ENCODE measurements at places on chromosomes 4 and X.

DNA sequence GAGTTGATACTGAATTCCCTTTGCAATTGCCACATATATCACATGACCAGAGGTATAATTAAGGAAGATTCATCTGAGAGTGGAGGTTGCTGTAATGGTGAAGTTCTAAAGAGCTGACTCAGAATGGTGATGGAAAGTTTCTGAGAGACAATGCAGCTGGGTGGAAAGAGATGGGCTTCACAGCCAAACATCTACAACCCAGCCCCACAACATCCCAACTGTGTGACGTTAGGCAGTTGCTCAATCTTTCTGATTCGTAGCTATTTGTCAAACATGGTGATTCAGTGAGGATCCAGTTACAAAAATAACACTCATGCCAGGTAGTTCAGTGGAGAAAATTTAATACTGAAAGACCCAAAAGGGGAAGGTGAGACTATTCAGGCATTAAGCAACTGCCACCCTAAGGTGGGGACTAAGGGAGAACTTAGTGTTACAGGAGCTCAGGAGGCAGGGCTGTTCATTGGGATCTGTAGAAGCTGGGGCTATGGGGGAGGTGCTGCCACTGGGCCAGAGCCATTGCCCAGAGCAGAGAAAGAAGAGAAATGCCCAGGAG is 6.9 kb upstream of the AFF1 start:
- no peak for DNase-seq

DNA sequence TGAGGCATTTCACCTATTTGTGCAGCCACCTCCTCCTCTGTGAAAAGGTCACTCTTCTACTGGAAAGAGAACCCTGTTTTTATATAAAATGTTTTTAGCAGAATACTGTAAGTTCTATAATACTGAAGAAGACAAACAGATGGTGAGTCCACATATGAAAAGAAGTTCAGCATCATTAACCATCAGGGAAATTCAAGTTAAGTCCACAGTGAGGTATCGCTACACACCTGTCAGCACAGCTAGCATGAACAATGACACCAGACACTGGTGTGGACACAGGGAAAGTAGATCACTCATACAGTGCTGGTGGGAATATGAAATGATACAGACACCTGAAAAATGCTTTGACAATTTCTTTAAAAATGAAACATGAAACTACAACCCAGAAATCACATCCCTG is 133.0 kb downstream of the MAD2L1 start:
- no peak for DNase-seq

GRCh38 chrX:14801136-14801535 is 71.7 kb downstream of the FANCB start:
- DNase-seq: no peak

GRCh38 chr4:102328045-102328444 is 17.2 kb downstream of the SLC39A8 start:
- DNase-seq: no peak

DNA sequence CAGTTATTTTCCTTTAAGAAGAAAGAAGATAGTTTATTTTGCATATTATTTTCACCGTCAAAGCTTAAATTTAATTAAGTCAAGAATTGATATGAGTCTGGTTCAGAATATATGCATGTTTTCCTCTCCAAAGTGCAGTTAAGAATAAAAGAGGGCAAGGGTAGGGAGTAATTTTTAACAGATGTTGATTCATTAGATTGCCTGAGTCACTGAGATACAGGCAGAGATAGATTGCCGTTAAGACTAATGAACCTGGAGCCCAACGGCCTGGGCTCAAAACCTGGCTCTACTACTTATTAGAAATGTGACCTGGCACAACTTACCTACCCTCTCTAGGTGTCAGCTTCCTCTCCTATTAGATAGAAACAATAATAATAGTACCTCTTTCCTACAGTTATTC is 1037.4 kb upstream of the PABPC4L start:
- DNase-seq: no peak

- peak; percentile 92 for DNase-seq
Measured at GRCh38 chr4:7186031-7186430, 6.3 kb upstream of the SORCS2 start.

- DNase-seq: no peak
Measured at GRCh38 chrX:11537141-11537540, 128.6 kb downstream of the ARHGAP6 start.

DNA sequence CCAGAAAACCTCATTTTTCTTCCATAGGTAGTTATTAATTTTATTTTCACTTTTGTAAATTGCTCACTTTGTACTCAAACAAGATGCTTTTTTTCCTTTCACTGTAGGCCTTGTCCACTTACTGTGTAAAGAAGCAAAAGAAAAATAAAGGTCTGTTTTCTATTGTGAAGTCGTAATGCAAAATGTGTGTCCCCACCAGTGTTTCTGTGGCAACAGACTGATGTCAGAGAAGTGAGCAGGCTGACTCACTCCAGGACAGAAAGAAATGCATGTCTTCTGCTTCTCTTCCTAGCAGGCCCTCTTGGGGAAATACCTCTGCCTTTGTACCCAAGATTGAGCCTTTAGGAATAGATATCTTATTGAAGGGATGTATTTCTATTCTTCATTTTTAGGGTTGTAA is 30.3 kb downstream of the INPP4B start:
- DNase-seq: no peak

DNA sequence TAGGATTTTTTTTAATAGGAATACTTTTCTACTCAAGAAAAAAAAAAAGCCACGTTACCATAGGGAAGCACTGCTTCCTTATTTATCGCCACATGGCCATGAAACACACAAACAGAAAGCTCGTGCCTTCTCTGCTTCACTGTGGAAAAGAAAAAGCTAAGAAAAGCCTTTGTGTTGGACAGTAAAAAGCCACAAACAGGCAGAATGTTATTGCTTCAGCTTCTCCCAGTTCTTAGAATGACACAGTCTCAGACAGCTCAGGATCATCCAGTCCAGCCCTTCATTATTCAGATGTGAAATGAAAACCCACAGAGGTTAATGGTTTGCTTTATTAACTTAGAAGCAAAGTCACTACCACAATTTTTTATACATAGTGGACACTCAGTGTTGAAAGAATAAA is 181.6 kb upstream of the NOCT start:
- no peak for DNase-seq

- DNase-seq: no peak
Measured at GRCh38 chrX:135410861-135411627, 10.7 kb upstream of the SMIM10L2A start.

GRCh38 chr4:36274158-36274557 is 7.3 kb upstream of the DTHD1 start:
- DNase-seq: no peak

- no peak for DNase-seq
Measured at GRCh38 chrX:5549512-5549911, 679.2 kb downstream of the NLGN4X start.

GRCh38 chrX:9500584-9500983 is 35.7 kb downstream of the TBL1X start:
- DNase-seq: no peak

GRCh38 chr4:153014460-153014859 is 78.3 kb downstream of the FHDC1 start:
- DNase-seq: no peak

DNA sequence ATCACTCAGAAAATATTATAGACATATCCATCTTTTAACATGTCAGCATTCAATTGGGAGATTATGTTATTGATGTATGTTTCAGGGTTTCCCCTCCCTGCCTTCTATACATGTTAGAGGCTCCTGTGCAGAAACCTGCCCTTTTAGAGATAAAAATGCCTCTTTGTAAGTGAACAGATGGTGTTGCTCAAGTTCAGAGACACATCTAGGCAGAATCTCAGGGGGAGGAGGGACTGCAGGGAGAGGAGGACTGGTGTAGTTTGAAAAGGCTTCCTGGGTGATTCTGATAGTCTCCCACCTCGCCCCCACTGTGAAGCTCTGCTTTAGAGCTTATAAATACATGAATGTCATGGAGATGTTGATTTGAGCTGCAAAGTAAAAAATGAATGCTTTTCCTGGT is 12.0 kb upstream of the UNC5C start:
- no peak for DNase-seq

DNA sequence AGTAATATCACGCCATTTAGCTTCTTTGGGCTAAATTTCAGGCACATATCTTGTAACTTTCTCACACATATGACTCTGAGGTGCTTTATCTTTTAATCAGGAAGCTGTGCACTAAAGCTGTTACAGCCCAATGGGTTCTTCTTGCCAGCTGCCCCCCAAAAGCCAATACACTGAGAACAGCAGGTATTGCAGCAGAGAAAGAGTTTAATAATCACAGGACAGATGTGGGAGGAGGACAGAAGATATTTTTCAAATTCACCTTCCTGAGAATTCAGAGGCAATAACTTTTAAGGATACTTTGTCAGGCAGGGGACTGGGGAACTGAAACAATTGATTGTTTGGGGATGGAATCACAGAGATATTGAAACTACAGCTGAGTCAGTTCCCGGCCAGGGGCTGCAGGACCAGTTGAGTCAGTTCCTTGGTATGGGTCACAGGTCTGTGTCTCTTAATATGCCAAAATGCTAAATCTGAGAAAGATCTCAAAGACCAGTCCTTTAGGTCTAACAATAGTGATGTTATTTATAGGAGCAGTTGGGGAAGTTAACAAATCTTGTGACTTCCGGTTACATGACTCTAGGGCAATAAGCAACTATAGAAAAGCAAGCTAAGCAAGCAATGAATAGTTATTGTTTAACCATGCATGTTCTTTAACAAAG is 28.1 kb downstream of the DDIT4L start:
- DNase-seq: no peak

DNA sequence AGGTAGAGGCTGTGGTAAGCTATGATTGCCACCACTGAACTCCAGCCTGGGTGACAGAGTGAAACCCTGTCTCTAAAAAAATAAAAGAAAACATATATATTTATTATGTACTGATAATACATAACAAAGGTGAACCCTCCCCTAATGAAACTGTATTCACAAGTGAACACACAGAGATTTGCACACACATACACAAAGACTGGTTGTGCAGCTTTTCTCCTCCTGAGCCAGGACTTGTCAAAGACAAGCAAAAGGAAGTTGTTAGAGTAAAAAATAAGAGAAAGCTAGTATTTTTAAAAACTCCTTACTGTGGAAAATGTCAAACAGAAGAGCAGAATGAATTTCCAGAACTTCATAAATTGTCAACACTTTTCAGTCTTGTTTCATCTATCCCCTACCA is 1.5 kb upstream of the GRSF1 start:
- no peak for DNase-seq

GRCh38 chr4:123649250-123649644 is 252.7 kb downstream of the SPRY1 start:
- DNase-seq: no peak

- DNase-seq: no peak
Measured at GRCh38 chr4:126533146-126533805, 1099.5 kb upstream of the INTU start.

DNA sequence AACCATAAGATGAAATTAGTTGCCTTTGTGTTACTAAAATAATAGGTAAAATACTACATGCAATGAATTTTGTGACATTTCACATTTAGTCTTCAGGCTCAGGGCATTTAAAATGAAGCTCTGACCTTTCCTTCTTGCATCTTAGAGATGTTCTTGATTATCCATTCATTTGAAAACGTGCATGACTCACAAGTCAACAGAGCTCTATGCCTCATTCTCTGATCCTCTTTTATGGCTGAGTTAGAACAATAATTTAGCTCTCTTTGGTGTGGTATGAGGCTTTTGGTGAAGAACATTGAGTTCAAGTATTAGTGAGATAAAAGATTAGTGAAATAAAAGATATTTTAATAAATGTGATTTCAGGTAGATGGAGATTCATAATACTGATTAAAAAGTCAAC is 66.5 kb downstream of the TIGD2 start:
- no peak for DNase-seq

- DNase-seq: no peak
Measured at GRCh38 chr4:152848508-152848907, 68.8 kb downstream of the ARFIP1 start.

DNA sequence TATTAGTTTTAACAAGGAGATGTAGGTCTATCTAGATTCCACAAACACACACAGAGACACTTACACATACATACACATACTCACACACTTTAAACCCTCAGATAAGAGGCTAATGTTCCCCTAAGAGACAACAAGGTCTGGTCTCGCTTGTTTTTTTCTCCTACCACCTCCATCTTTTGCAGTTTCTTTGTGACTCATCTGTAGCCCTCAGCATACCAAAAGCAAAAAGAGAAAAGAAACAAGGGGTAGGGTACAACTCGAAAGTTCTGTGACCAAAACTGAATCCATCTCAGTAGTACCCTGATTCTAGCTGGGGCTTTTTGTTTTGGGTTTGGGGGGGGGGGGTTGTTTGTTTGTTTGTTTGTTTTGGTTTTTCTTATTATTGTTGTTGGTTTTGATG is 12.2 kb upstream of the EXOSC9 start:
- DNase-seq: no peak

DNA sequence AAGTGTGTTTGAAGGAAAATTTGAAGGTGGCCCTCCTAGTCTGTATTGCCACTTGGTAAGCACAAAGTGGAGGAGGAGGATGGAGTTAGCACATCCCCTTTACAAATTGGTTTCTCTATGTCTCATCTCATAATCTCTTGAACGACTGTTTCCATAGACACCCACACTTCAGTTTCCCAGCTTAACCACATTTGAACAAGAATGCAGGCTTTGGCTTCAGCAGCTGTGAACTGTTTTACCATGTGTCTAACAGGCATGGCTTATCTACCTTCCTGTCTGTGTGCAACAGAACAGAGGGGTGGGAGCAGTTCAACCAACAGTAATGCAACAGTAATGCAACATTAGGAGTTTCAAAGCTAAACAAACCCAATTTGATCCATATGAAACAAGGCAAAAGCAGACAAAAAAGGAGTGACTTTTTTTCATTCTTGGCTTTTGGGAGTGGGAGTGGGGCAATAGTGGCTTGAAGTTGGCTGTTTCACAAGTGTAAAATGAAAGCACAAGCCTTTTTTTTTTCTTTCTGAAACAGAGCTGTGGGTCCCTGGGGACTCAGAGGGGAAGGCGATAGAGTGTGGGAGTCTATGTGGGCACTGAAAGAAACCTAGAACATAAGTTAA is 108.0 kb downstream of the ITM2A start:
- no peak for DNase-seq

DNA sequence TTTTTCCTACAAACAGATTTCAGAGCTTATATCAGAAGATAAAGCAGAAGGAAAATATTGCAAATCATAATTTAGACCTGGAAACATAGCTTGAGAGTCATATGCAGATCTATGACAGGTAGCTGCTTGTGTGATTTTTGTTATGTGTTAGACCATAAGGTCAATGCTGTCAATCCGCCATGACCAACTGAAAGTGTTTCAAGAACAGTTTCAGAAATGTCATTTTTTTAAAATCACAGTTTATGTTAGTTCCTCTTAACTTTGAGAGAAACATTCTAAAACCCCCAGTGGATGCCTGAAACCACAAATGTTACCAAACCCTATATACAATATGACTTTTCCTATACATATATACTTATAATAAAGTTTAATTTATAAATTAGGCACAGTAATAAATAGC is 391.3 kb upstream of the FAM241A start:
- no peak for DNase-seq

- DNase-seq: no peak
Measured at GRCh38 chr4:27407616-27408015, 547.0 kb downstream of the STIM2 start.

GRCh38 chrX:17242470-17242869 is 132.5 kb upstream of the NHS start:
- peak; percentile 43 for DNase-seq
